ENCODE measurements at places on chromosomes 11 and 22. TPM values are rescaled to one million over a fixed set of nuclear protein-coding genes. Genes with fewer than 3 reads are reported as not detected.

GRCh38 chr22:42076764-42077485, 2.6 kb upstream of the SMDT1 start:
- DNase-seq = no peak
- no peaks in the 10 kb centered on the region for H3K27me3 ChIP-seq
- H3K27ac ChIP-seq = no peak overlapping the region
- peaks cover 46% of the 10 kb centered on the region for H3K4me1 ChIP-seq
- H3K4me3 ChIP-seq = no peak overlapping the region
- no peaks in the 10 kb centered on the region for H3K36me3 ChIP-seq

DNA sequence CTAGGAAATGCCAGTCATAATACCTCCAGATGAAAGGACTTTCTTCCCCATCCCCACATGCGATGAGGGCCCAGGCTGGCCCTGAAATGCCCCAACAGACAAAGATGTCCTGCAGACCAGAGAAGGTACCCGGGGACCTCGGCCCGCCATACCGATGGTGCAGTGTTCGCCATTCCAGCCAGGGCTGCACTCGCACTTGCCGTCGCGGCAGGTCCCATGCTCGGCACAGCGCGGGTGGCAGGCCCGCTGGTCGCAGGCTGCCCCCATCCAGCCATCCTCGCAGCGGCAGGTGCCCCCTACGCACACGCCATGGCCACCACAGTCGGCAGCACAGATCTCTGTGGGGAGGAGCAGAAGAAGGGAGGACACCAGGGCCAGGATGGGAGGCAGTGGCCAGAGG, 212.1 kb upstream of the NARS2 start:
- no peak for DNase-seq
- no peak overlapping the region for H3K27ac ChIP-seq
- H3K4me1 ChIP-seq = no peaks in the 10 kb centered on the region
- no peaks in the 10 kb centered on the region for H3K36me3 ChIP-seq

DNA sequence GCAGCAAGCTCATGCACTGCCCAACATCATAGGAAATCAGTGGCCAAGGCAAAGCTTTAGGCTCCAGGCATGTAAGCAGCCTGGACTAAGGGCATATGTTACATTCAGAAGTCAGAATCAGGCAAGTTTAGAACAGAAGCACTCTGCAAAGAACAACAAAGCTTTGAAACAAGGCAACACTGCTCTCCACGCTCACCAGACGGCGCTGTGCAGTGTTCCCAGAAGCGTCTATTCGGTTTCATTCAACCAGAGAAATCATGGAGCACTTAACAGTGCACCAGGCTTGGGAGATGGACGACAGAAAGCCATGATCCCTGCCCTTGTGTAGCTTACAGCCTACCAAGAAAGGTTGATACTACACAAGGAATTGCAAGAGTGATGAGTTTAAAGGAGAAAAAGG, 555.8 kb downstream of the BUD13 start:
- H3K4me3 ChIP-seq = no peak overlapping the region
- no peaks in the 10 kb centered on the region for H3K4me1 ChIP-seq
- H3K27ac ChIP-seq = no peak overlapping the region
- no peak for DNase-seq
- H3K36me3 ChIP-seq = no peaks in the 10 kb centered on the region

DNA sequence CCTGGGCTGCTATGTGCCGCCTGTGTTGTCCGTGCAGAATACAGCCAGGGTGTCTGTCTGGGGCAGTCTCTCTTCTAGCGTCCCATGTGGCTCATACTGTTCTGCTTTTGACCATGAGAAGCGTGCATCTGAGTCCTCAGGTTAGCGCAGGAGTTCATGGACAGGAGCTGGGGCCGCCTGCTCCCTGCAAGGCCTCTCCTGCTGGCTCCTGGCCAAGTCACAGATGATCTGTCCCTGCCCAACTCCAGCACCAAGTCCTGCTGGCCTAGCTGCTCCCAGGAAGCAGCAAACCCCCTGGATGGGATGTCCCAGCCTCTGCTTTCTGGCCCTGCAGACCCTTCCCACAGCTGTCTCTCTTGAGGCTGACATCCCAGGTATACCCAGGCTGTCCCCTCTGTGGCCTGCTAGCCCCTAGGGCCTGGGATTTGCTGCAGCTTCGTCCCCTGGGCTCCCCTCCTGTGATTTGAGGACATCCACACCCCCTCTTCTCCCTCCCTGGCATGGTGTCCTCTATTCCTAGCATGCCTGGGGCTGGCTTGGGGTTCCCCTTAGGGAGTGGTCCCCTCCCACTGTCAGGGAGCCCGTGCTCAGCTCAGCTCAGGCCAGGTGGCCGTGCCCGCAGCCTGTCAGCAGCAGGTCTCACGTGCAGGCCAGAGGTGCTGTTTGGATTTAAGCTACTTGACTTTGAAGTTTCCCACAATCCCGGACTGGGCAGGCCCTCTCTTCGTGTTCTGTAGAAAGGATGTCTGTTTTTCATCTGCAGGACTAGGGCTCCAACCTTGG, 17.8 kb downstream of the PRR5 start:
- H3K36me3 ChIP-seq = no peaks in the 10 kb centered on the region
- H3K4me3 ChIP-seq = no peak overlapping the region
- DNase-seq = no peak
- no peaks in the 10 kb centered on the region for H3K27me3 ChIP-seq

- H3K27ac ChIP-seq = no peak overlapping the region
- H3K27me3 ChIP-seq = no peaks in the 10 kb centered on the region
- DNase-seq = no peak
These were observed 4.7 kb downstream of the B3GNT6 start for GRCh38 chr11:77038825-77039326.

DNA sequence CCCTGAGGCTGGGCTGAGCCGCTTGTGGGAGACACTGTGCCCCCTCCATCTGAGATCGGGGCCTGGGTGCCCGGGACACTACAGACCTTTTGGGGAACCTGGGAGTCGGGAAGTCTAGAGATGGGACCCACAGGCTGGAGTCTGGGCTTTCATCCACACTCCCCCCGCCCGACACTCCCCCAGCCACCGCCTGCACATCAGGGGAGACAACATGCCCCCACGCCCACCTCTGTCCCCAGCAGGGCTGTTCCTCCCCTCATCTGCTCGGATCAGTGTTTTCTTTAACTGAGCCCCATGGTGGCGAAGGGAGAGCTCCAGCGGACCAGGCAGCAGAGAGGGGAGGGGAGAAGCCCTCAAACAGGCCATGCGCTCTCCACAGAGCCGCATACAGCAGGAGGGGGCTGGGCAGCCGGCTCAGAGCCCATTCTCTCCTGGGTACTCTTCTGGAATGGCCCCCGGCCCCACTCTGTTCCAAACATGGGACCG, 174.7 kb downstream of the IGLL1 start:
- no peak for DNase-seq
- no peaks in the 10 kb centered on the region for H3K27me3 ChIP-seq
- no peaks in the 10 kb centered on the region for H3K36me3 ChIP-seq
- H3K4me3 ChIP-seq = no peak overlapping the region
- H3K4me1 ChIP-seq = no peaks in the 10 kb centered on the region

- no peak overlapping the region for H3K27ac ChIP-seq
- H3K4me3 ChIP-seq = no peak overlapping the region
- H3K36me3 ChIP-seq = no peaks in the 10 kb centered on the region
- H3K27me3 ChIP-seq = no peaks in the 10 kb centered on the region
- H3K4me1 ChIP-seq = no peaks in the 10 kb centered on the region
These were observed 75.9 kb downstream of the NECTIN1 start for GRCh38 chr11:119652907-119653659.

- peak overlapping the region; percentile 88 for H3K4me3 ChIP-seq
- DNase-seq = no peak
- H3K27me3 ChIP-seq = no peaks in the 10 kb centered on the region
These were observed 2.6 kb downstream of the GRK2 start for GRCh38 chr11:67268962-67269268.

DNA sequence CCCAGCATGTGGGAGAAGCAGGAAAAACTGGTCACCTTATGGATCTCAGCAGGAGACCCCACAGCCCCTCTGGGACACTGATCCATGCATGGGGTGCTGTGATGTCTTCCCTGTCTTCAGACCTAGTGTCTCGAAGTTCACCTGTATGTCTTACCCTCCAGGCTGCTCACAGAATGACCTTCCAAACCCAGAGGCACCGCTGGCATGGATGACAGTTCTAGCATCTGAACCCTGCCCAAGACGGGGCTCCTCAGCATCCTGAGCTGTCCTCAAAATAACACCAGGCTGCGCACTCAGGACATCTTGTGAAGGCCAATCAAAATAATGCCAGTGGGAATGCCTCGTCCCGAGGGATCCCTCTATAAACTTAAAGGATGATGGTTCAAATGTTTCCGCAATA, 824.9 kb downstream of the TBC1D22A start:
- H3K4me1 ChIP-seq = no peaks in the 10 kb centered on the region
- no peak overlapping the region for H3K4me3 ChIP-seq
- no peak for DNase-seq
- H3K36me3 ChIP-seq = no peaks in the 10 kb centered on the region
- no peak overlapping the region for H3K27ac ChIP-seq

- no peaks in the 10 kb centered on the region for H3K36me3 ChIP-seq
- H3K27me3 ChIP-seq = no peaks in the 10 kb centered on the region
- peaks cover 73% of the 10 kb centered on the region for H3K4me1 ChIP-seq
- H3K4me3 ChIP-seq = no peak overlapping the region
These were observed 8.9 kb downstream of the RELT start for GRCh38 chr11:73384872-73385689.

DNA sequence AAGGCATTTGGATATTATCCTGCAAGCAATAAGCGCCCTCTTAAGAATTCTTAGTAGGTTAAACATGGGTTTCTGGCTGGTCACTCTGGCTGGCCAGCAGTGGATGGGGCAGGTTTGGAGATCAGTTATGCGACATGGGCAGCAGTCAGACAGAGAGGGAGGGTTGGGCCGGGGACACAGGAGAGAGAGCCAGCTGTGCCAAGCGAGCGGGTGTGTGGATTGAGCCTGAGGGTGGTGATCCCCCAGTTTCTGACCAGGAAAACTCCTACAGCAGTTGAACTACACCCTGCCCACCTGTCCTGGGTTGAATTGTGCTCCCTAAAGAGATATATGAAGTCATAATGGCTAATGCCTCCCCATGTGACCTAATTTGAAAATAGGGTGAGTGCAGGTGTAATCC, 671.2 kb downstream of the TBC1D22A start:
- no peak for DNase-seq
- H3K4me1 ChIP-seq = no peaks in the 10 kb centered on the region
- H3K4me3 ChIP-seq = no peak overlapping the region
- H3K27ac ChIP-seq = no peak overlapping the region
- no peaks in the 10 kb centered on the region for H3K36me3 ChIP-seq
- no peaks in the 10 kb centered on the region for H3K27me3 ChIP-seq

- no peak overlapping the region for H3K27ac ChIP-seq
- H3K27me3 ChIP-seq = no peaks in the 10 kb centered on the region
- H3K4me1 ChIP-seq = no peaks in the 10 kb centered on the region
- H3K4me3 ChIP-seq = no peak overlapping the region
- DNase-seq = no peak
- no peaks in the 10 kb centered on the region for H3K36me3 ChIP-seq
These were observed 14.3 kb downstream of the RASSF10 start for GRCh38 chr11:13023423-13023822.

DNA sequence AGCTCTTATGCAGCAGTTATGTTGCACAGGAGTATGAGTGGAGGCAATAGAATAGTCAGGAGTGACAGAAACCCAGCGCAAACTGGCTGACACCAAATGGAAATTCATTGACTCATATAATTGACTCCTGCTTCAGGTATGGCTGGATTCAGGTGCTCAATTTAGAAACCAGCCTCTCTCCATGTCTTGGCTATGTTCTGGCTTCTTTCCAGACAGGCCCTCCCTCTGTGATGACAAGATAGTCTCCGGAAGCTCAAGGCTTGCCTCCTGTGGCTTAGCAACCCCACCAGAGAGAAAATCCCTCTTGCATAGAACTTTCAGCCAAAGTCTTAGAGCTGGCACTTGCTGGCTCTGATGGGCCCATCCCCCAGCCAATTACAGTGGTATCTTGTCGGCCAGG, 28.1 kb upstream of the MN1 start:
- no peak overlapping the region for H3K27ac ChIP-seq
- H3K27me3 ChIP-seq = no peaks in the 10 kb centered on the region
- no peaks in the 10 kb centered on the region for H3K36me3 ChIP-seq
- no peak overlapping the region for H3K4me3 ChIP-seq

DNA sequence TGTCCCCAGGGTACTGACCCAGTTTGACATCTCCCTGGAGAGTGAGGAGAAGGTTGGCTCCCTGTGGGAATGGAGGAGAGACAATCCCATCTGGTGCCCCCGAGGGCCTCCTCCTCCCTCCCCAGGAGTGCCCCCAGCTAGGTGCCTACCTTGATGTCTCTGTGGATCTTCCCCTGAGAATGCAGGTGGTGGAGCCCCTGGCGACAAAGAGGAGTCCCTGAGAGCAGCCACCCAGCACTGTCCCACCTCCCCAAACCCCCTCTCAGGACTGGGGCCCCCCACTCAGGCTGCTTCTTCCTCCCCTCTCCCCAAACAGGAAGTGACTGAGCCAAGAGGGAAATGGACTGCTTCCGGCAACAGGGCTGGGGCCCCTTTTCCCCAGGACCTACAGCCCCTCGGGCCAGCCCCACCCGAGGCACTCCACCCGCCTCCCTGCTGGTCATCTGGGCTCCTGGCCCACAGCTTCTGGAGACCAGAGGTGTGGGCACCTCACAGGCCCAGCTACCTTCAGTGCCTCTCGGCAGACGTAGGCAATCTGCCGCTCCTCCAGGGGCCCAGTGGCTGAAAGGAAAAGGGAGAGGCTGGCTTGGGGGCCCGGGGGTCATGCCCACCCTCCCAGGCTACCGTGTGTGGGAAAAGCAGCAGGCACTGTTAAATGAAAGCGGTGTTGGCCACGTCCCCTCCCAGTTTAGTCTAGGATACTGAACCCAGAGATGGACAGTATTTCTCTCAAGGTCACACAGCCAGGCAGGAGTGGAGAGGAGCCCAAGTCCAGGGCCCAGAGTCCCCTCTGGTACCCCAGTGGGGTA, 1.2 kb downstream of the MAP4K2 start:
- H3K36me3 ChIP-seq = peaks cover 31% of the 10 kb centered on the region
- H3K4me3 ChIP-seq = peak overlapping the region; percentile 57
- peaks cover 35% of the 10 kb centered on the region for H3K4me1 ChIP-seq
- H3K27me3 ChIP-seq = no peaks in the 10 kb centered on the region

GRCh38 chr11:126224647-126225294, 13.2 kb downstream of the FAM118B start:
- no peak for DNase-seq
- no peaks in the 10 kb centered on the region for H3K27me3 ChIP-seq

GRCh38 chr22:39292561-39293074, 26.8 kb downstream of the RPL3 start:
- no peak overlapping the region for H3K27ac ChIP-seq
- no peaks in the 10 kb centered on the region for H3K4me1 ChIP-seq
- DNase-seq = no peak

Gene SORL1
- 660 TPM for total RNA-seq

Gene SDHAF2
- total RNA-seq = 54.7 TPM

Gene MRGPRX3
- total RNA-seq = not detected

Data from CD4-positive, alpha-beta memory T cell (primary cell).